ENCODE measurements at places on chromosomes 6 and 20.

DNA sequence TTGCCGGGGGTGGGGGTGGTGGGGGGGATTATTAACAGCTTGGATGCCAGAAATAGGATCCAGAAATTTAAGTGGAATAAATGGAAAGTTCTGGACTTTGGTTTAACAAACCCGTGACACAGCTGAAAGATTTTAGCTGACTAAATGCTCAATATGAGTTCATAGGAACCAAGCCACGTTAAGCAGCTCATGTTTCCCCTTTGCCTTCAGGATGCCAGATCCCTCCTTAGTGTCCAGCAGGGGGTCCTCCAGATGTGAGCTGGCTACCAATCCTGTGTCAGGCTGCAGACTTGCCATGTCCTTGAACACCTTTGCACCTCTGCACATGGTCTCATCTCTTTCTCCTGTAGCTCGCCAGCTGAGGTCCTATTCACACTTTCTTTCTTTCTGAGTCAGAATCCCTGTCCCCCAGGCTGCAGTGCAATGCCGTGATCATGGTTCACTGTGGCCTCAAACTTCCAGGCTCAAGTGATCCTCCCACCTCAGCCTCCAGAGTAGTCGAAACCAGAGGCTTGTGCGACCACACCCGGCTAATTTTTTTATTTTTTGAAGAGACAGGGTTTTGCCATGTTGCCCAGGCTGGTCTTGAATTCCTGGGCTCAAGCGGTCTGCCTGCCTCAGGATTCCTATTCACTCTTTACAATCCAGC is 133.3 kb upstream of the ARMC2 start:
- peak; percentile 12 for DNase-seq

DNA sequence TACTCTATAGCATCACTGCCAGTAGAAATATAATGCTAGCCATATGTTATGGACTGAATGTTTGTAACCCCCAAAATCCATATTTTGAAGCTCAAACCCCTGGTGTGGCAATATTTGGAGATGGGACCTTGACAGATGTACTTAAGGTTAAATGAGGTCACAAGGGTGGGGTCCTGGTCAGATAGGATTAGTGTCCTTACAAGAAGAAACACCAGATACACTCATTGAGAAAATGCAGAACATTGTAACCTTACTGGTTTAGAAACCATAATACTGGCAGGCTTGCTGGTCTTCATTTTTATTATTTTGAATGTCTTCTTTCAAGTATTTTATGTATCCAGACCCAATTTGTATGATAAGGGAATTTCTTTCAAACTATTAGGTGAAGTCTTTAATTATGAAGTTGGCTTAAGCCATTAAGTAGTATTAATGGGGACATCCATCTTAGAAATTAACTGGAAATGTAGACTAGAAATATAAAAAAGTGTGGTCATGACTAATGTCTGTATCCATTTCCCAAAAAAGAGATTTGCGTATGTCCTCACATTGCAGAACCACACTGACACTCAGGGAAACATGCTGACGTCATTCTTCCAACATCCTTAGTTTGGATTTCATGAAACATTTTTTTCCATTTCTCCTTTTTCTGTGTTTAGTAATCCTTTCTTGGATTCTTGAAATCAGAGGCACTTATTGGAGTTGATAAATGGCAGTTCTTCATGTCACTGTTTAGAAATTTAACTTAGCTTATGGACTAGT is 32.4 kb downstream of the SLC16A10 start:
- no peak for DNase-seq

- DNase-seq: peak; percentile 36
Observed at GRCh38 chr20:31811796-31812728, 7.1 kb upstream of the MYLK2 start.

DNA sequence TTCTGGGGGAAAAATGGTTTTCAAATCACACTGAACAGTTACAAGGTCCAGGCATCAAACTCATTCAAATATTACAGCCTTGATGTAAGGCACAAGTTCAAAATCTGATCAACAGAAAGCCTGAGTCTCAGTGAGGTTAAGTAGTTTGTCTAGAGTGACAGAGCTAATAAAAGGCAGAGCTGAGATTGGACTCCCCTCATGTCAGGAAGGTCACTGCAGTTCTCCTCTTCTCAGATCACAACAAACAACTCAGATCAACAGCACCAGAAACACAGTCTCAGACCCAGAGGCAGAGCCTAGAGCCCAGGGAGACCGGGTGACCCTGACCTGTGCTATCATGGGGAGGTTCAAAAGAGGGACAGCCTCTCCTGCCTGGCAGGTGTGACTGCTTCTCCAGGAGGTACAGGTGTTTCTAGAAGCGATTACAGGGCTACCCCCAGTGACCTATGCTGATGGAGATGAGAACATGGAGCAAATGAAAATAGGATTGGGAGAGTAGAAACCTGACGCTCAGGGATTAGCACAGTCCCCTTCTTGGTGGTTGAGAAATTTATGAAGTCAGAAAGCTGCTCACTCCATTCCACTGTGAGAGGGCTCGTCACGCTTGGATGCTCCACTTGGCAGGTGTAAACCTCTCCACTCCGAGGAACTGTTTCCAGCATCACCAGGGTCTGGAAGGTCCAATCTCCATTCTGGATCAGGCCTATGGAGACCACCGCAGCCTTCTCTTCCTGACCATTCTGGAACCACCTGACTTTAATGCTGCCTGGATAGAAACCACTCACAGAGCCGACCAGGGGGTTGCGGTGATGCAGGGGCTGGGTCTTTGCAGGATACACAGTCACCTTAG is 24.3 kb upstream of the HLA-DRB5 start:
- no peak for DNase-seq

GRCh38 chr20:60599381-60599780 is 641.2 kb downstream of the CDH26 start:
- DNase-seq: no peak

Measured in Kasumi-1 (cell line).